ENCODE measurements at places on chromosomes 7 and 10.

DNA sequence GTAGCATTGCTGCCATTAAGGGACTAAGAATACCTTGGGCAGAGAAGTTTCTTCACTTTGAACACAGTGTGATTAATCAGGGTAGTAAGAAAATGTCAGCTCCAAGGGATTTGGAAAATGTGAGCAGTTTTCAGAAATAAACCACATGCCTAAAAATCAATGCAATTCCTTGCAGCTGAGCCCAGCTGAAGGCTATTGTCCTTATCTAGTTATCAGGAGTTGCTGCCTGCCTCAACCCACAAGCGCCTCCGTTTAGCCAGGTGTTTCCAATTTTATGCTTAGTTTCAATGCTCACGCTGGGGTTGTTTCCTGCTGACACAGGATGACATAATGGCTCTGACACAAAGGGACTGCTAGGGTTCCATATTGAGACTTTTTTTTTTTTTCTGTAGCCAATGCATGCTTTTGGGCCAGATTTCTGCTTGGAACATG, 132.3 kb upstream of the ANK3 start:
- no peak for DNase-seq

DNA sequence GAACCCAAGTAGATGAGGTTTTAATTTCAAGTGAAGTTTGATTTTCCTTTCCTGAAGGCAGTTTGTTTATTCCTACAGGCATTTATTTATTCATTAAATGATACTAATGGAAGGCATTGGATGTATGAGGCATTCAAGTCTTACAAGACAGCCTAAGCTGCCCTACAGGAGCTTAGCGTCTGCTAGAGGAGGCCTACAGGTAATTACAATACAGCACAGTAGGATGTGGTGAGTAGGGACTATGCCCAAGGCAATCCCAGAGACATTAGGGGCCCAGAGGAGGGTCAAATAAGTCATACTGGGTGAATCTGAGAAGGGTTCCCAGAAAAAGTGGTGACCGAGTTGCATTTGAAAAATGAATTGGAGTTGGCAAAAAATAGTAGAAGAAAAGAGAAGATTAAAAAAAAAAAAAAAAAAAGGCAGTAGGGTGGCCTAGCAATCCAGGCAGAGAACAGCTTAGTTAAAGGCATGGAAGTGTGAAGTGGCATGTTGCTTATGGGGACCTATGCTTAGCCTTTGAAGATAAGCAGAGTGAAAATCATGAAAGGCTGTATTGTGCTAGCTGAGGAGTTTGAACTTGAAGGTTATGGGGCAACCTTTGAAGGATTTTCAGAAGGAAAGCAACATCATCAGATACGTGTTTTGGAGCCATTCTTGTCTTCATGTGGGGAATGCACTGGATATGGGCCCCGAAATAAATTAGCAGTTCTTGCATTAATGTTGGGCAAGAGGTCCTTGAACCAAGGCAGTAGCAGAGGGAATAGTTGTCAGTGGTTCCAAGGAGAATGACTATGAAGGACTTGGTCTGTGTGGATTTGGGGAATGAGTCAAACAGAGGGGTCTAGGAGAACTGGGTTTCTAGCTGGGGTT, 65.5 kb downstream of the SNX10 start:
- no peak for DNase-seq

GRCh38 chr10:36703179-36703578, 422.2 kb upstream of the ANKRD30A start:
- DNase-seq: no peak

DNA sequence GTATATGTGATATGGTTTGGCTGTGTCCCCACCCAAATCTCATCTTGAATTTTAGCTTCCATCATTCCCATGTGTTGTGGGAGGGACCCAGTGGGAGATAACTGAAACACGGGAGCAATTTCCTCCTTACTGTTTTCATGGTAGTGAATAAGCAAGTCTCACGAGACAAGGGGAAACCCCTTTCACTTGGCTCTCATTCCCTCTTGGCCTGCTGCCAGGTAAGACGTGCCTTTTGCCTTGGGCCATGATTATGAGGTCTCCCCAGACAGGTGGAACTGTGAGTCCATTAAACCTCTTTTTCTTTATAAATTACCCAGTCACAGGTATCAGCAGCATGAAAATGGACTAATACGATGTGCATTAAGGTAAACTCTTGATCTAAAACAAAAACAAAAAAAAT, 357.1 kb upstream of the AOAH start:
- no peak for DNase-seq

DNA sequence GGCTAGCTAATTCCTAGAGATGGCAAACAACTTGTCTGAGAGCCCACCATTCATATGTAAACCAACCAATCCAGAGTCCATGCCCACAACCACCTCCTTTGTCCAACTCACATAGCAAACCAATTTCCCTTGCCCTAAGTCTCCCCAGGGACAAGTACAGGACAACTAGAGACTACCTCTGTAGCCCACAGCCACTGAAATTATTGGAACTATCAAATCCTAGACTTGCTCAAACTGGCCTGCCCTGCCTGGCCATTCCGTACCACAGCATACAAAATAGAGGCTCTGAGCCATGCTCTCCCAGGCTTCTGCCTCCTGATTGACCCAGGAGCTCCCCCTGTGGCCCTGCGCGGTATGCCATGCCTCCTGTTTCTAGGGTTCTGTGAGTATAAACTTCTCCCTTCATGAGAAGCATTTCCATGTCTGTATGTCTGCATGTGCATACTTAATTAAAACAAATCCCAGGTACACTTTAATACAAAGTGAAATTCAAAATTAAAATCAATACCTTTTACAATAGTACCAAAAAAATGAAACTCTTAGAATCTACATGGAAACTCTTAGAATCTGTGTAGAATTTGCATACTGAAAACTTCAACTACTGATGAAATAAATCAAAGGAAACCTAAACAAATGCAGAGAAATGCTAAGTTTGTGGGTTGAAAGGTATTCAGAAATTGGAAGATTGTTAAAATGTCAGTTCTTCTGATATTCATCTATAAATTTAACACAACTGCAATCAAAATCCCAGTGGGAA, 4.0 kb upstream of the HECW1 start:
- peak; percentile 64 for DNase-seq

DNA sequence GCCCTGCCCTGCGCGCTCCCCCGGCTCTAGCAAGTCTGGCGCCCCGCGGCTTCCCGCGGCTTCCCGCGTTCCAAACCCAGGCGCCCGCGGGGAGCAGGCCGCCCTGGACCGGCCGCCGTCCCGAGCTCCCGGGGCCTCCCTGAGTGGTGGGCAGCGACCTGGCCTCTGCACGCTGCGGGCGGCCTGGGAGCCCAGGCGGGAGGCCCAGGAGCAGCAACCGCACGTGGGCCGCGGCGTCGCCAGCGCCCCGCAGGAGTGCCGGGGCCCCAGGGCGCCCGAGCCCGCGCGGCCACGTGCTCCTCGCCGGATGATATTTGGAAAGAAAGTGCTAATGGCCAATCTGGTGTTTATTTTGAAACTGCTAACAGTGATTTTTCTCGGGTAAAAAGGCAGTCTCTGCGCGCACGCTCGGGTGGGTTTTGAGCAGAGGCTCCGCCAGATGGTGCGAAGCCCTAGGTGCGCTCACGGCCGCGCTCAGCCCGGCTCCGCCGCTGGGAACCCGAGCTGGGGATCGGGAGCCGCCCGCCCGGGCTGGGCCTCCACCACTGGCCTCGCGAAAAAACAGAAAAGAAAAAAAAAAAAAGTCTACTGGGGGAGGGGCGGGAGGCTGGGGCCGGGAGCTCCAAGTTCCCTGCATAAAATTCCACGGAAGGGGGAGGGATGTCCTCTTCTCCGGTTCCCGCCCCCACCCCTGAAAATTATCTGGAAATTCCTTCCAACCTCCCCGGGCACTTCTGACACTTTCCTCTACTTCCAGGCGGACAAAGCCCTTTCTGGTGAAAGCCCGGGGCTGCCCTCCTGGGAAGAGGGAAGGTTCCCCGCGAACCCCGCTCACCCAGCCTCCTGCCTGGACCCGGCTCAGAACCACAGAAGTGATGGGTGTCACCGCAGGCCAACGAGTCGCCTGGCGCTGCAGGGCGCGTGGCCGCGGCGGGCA, 4.3 kb downstream of the EBF3 start:
- DNase-seq: peak; percentile 48

DNA sequence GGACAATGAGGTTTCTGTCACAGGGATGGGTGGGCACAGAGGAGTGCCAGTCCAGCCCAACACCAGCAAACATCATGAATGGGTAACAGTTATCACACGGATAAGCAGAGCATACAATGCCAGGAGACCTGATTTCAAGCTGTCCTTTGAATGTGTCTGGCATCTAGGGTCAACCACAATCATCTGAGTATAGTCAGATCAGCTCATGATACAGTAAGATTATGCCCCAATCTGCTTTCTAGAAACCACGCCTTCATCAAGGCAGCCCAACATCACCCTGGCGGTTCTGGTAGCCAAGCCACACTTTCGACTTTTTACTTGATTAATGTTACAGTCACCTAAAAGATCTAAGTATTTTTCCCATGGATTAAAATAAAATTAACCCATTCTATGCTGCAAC, 10.5 kb downstream of the FAM171A1 start:
- DNase-seq: no peak

DNA sequence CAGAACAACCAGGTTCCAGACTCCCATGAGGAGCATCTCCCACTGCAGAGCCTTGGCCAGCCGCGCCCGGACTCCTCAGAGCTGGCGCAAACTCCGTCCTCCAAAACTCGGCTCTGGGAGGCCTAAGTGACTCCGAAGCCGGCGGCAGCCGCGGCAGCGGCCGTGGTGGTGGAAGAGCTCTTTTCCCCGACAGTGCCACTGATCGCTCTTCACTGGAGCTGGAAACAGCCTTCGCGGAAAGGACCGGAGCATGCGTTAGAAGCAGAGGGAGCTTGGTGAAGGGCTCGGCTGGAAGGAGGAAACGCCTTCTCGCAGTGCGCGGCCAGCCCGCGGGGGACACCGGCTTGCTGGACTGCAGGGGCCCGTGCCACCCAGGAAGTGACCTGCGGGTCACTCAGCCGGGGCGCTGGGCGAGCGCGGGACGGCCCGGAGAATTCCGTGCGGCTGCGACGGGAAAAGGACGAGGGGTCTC, 5.0 kb upstream of the HOXA13 start:
- DNase-seq: no peak

- no peak for DNase-seq
Observed at GRCh38 chr7:153044981-153045380, 285.4 kb downstream of the ACTR3B start.

DNA sequence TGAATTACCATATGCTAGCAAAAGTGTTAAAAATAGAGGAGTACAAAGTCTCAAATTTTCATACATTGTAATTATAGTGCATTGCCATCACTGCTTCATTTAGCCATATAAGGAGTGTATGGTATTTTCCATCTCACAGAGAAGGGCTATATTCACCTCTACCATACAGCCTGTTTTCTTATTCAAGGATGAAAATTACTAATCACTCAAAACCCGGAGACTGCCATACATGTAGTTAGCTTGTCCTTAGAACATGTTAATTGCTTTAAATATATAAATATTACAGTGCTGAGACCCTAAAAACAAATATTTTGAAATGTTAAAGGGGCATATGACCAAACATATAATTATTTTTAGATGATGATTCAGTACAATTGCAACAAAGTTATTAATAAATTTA, 49.4 kb downstream of the CPEB3 start:
- no peak for DNase-seq

DNA sequence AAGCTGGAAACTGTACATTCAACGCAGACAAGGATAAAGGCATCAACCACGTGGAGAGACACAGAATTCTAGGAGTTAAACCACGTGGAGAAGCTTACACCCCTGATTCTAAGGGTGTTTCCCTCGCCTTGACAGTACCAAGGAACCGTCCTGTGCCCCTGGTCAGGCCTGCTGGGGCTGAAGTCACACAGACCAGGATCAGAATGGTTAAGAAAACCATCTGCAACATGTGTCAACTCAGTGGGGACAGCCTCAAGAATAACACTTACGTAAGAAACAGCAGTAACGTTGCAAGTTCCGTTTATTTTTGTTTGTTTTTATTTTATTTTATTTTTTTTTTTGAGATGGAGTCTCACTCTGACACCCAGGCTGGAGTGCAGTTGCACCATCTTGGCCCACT, 55.6 kb downstream of the CHST15 start:
- no peak for DNase-seq

DNA sequence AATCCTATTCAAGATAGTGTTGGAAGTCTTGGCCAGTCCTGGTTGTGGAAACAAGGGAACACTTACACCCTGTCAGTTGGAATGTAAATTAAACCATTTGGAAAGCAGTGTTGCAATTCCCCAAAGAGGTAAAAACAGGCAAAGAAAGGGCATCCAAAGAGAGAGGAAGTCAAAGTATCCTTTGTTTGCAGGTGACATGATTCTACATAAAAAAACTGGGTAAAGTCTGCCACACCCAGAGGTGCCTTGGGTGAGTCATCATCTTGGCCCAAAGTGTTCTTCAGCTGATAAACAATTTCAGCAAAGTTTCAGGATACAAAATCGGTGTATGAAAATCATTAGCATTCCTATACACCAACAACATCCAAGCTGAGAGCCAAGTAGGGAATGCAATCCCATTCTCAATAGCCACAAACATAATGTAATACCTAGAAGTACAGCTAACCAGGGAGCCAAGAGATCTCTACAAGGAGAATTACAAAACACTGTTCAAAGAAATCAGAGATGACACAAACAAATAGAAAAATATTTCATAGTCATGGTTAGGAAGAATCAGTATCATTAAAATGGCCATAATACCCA, 278.7 kb downstream of the SDK1 start:
- DNase-seq: no peak

DNA sequence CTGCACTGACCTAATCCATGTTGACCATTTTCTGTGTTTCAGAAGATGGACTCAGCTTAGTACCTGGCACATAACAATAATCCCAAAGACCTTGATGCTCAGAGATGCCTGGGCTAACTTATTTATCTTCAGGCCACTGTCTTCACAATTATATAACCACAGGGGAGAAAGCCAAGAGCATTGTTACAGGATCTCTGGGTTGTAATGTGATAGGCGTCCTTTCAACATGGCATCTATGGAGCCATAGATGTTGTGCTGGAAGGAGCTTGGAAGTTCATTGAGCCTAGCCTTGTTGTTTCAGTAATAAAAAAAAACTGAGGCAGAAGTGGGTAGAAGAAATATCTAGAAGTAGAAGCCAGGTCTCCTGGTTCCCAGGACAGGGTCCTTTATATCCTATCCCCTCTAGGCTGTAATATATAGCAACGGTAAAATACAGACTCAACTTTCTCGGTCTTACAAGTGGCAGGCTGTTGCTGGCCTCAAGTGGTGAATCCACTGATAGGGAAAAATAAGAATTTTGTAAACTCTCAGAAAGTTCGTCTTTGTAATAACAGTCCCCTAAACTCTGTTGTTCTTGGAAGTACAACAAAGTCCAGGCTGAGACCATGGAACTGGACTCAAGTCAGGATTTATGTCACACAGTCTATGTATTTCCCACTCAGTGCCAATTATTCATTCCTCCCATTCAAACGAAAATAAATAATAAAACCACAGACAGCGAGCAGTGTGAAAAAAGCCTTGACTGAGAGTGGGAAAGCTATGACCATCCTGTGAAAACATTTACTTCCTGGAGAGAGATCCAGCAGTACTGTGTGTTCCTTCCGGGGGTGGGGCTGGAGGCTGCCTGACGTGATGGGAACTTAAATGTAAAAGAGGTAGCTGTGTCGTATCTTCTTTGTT, 277.6 kb downstream of the REEP3 start:
- DNase-seq: no peak

Measured in neuronal stem cell (in vitro differentiated cells).